Lung microvascular endothelial cell (primary cell): ENCODE measurements at places on chromosomes 16 and 17. TPM values are rescaled to one million over a fixed set of nuclear protein-coding genes. Genes with fewer than 3 reads are reported as not detected.
A peak's percentile ranks its signal among the peaks of the same experiment; 100 is the strongest.

DNA sequence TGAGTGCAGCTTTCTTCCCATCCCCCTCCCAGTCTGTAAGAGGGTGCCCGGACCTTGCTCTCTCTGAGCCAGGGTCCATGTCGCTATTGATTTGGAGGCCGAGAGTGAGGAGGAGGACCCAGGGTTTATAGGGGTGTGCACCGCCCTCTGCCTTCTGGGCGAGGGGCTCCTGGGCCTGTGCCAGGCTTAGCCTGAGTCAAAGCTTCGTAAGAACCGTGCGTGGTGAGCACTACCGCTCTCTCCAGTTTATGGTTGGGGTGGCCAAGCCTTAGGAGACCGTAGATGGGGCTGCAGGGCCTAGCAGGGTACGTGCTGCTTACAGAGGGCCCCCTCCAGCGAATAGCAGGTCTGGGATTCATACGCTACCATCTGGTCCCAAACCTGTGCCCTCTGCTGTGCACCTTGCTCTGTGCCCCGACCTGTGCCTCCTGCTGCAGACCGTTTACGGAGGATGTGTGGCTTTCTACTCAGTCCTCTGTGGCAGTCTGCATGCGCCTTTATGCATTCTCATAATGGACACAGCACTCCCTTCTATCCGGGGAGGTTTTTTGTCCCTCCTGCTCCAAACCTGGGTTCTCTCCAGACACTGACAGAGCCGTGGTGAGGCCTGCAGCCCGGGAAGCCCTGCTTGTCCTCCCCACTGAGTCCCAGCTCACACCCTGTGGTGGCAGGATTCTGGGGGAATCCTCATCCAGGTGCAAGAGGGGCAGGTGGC is 54.7 kb downstream of the PGS1 start:
- DNase-seq, result no peak

DNA sequence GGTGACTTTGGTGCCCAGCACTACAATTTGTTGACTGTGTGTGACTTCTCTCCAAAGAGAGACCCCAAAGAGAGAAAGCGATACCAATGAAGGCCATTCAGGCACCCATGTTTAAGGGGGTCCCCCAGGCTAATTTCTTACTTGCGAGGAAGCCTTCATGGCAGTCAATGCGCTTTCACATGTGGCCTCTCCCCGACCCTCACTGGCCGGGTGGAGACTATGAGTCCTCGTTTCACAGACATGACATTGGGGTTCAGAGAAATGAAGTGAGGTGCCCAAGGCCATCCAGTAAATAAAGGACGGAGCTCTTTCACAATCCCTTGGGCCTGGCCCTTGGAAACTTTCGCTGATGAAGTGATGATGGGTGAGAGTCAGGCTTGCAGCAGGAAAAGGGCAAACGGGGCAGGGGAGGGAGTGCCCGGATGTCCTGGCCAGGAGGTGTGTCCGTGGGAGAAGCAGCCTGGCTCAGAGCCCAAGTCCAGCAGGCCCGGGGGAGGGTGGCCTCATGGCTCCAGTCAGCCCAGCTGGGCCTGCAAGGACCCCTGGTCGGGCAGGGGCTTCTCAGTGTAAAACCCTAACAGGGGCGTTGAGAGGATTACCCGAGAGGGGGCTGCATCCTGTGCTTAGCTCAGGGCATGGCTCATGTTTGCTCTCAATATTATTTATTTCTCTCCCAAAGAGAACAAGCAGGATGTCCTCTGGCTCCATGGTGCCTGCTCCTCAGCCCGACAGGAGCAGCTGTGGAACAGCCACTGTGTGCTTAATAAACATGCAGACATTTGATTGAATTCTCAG is 14.7 kb downstream of the TBX2 start:
- DNase-seq, result no peak

DNA sequence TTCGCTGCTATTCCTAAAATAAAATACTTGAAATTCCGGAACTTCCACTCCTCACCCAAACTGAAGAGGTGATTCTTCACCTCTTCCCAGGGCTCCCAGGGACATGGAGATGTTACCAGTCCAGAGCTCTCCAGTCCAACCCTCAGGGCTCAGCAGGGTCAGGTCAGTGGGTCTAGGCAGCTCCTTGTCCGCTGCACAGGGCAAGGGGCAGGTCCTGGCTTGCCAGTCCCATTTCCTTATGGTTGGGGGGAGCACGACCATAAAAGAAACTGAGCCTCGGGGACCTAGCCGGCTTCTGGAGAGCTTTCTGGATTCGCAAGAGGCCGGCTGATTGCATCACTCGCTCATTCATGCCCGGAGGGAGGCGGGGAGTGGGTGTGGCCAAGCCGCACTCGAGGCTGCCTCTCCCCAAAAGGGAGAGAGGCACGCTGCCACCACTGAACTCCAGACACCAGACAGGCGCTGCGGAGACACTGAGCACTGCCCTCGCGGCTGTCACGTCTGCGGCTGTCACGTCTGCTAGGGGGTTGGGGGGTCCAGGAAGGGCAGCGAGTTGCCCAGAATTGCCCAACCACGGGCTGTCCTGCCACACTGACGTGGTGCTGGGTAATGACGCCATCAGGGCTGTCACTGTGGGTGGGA is 15.8 kb downstream of the SLC7A5 start:
- DNase-seq, result peak; percentile 69

- no peak for DNase-seq
Observed at GRCh38 chr16:12188061-12188934, 211.8 kb downstream of the SNX29 start.

DNA sequence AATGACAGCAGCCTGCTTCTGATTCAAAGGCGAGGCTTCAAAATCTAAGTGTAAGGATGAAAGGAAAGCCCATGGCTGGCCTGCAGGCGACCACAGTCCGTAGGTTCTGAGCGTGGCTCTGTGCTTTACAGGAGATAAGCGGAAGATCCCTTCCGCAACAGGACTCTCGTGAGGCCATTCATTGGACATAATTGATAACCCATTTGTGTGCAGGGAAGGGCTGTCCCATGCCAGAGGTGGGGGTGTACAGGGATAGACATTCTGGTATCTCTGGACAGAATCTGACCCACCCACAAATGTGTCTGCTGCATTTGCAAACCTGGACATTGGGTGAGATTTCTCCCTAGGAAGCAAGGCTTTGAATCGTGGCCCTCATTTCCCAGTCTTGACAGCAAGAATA is 4.0 kb downstream of the CYB561 start:
- no peak for DNase-seq

DNA sequence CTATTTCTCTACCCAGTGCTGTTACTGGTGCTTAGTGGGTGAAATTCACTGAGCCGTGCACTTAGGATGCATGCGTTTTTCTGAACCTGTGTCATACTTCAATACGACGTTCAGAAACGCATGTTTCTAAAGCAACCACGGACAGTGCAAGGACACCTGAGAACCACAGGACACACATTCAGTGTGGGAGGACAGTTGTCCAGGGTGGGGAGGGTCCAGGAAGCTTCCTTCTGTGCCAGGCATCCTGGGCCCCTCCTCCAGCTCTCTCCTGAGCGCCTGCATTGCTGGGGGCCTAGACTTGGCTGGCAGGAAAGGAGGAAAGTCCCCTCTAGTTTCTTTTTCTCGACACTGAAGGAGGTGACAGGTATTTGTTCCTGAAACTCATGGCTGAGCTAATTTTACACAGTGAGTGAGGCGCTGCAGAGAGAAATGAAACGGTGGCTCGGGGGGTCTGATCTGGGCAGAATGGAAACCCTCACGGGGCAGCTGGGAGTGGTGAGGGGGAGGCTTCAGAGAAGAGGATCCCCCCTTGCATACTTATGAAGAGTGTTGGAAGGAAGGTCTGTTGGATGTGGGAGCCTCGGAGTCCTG is 89.9 kb downstream of the IRF8 start:
- no peak for DNase-seq

- no peak for DNase-seq
Observed at GRCh38 chr16:51152691-51153576, 1.9 kb upstream of the SALL1 start.

GRCh38 chr17:33847900-33848299 is 407.2 kb upstream of the CCL2 start:
- DNase-seq, result no peak

GRCh38 chr17:41322094-41322902 is 6.8 kb upstream of the KRTAP17-1 start:
- DNase-seq, result peak; percentile 54

DNA sequence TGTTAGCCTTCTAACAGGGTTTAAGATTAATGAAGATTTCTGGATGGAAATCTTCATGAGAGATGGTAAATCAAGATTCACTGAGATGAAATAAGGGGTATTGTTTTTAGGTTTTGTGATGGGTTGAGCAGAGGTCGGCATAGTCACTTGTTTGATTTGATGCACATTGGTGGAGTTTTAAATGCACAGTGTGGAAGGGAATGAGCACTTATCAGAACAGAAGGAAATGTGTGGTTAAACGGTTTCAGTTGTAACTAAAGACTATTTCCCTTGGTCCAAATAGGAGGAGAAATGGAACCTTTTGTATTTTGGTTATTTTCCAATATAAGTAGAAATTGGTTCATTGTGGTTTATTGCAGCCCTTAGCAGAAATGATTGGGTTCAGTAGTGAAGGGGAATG is 34.1 kb downstream of the CBFB start:
- DNase-seq, result no peak

DNA sequence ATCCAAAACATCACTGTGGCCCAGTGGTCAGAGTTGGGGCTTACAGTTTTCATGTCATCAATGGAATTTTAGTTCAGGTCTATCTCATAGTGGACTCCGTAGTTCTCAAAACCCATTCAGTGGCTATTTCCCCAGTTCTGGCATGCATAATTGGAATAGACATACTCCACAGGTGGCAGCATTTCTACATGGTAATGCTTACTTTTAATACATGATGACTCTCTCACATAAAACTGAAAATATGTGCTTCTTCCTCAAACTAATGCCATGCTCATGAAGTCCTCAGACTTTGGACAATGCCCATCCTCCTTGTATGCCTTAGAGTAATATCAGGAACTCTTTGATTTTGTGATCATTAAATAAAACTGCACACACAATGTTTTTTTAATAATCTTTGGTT is 857.4 kb upstream of the GOT2 start:
- DNase-seq, result no peak

DNA sequence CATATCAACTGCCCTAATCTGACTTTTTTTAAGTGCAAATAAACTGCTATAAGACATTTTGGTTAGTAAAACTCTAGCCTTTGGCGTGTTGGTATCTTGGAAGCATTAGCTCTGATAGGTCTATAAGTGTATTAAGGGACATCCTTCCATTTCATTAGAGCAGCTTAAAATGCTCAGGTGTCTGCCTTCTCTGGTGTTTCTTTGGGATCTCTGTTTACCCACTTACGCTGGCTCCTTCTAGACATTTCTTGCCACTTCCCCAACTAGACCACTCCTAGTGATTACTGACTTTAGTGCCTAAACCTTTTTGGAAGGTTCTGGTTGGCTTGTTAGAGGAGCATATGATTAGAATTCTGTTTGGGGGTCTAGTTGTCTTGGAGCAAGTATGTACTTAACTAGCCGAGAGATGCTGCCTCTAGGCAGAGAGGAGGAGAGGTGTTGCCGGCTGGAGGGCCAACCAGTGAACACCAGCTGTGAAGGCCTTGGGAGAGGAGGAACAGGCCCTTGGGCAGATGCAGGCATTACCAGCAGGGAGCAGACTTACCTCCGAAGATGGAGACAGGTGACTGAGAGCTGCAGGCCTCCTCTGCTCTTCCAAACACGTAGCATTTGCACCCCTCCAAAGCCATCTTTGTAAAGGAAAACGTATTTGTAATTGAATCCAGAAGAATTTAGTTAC is 15.2 kb upstream of the CLEC18C start:
- DNase-seq, result no peak

DNA sequence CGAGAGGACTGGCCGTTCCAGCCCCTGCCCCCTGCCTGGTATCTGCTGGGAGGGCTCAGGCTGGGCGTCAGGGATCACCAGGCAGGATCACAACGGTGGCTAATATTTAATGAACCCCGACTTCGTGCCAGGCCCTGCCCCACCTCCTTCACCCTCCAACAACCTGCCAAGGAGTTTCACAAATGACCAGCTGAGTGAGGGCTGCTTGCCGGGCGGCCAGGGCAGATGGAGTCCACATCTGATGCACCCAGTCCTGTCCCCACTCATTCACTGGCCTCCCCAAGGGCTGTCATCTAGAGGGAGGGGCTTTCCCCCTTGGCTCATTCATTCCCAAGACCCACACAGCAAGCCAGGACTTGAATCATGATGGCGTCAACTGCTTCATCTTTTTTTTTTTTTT is 17.5 kb downstream of the UBALD1 start:
- DNase-seq, result no peak

- DNase-seq, result no peak
Observed at GRCh38 chr17:8068736-8069586, 18.6 kb downstream of the ALOX12B start.

- DNase-seq, result no peak
Observed at GRCh38 chr17:2279707-2280106, 23.9 kb downstream of the SMG6 start.

GRCh38 chr16:88387941-88388627 is 5.3 kb downstream of the ZNF469 start:
- DNase-seq, result peak; percentile 60

DNA sequence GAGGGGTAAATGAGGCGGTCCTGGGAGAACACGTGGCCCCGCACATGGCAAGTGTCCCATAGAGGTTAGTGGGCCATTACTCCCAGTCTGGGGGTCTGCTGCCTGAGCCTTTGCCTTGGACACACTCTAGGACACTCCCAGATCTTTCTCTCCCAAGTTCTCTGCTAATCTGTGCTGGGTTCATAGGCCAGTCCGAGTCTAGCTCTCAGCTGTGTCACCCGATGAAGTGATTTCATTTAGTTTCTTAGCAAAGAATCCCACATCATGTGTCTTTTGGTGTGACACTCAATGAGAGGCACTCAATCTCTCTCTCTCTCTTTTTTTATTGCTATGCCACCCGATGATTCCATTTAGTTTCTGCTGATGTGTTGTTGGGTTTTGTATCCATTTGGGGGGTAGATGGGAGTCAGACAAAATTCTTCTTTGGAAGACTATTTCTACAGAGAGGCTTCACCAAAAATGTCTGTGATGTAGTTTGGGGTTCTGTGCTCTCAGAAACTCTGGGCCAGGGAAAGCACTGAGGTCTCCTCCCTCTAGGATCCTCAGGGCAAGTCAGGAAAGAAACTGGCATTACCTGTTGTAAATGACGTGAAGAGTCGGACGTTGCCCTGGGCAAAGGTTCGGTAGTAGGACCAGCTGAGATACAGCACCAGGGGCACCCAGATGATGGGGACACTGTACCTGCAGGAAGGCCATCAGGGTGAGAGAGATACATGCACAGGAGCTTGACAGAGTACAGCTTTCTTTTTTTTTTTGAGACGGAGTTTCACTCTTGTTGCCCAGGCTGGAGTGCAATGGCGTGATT is 25.2 kb upstream of the MLKL start:
- DNase-seq, result no peak

GRCh38 chr17:48542114-48542656 is 2.7 kb downstream of the HOXB2 start:
- DNase-seq, result peak; percentile 55

Gene PPP1R27
- total RNA-seq, result not detected in 2 replicates

Gene OR1G1
- total RNA-seq, result not detected in 2 replicates

Gene SLFN11
- 28.3 and 55.6 TPM in 2 replicates for total RNA-seq

Gene PPY
- not detected in 2 replicates for total RNA-seq

Gene GP1BA
- total RNA-seq, result not detected in 2 replicates

Gene SRP68
- total RNA-seq, result 20.0 and 21.4 TPM in 2 replicates

Gene NPIPA7
- 0.44 and 0.79 TPM in 2 replicates for total RNA-seq

Gene GDPD3
- total RNA-seq, result 0.22 and 1.4 TPM in 2 replicates

Gene MYH3
- 0.22 and 0.40 TPM in 2 replicates for total RNA-seq

Gene RBFOX1
- not detected in 2 replicates for total RNA-seq

Gene VASN
- total RNA-seq, result 0.44 and 1.6 TPM in 2 replicates

Gene ABCC11
- total RNA-seq, result under 0.01 TPM in 1 of 2 replicates, not detected in the other

Gene TP53TG3
- total RNA-seq, result not detected in 2 replicates

Gene TMEM92
- total RNA-seq, result not detected in 2 replicates

Gene TTYH2
- 0.40 and 0.44 TPM in 2 replicates for total RNA-seq

Gene POLR2C
- 95.9 and 96.0 TPM in 2 replicates for total RNA-seq
